ENCODE measurements at places on chromosomes 13 and 19. TPM values are rescaled to one million over a fixed set of nuclear protein-coding genes. Genes with fewer than 3 reads are reported as not detected.

Gene PSG11
- total RNA-seq: not detected

Gene ATP4B
- total RNA-seq: not detected

Gene METTL21C
- total RNA-seq: not detected

Gene ZSCAN4
- not detected for total RNA-seq

Gene LGALS4
- total RNA-seq: 0.77 TPM

Gene ZNF492
- not detected for total RNA-seq

Measured in A549 treated with DMSO at 1 μM for 4 hours (cell line).